Dorsolateral prefrontal cortex (tissue), 122 donors: ENCODE measurements at places on chromosomes 2 and 18. TPM values are rescaled to one million over a fixed set of nuclear protein-coding genes. Genes with fewer than 3 reads are reported as not detected.

Gene KIF1A
- total RNA-seq = 1,079 TPM

Gene GRP
- total RNA-seq = not detected

Gene PTPN18
- 59.3 TPM for total RNA-seq

Gene IL36G
- total RNA-seq = not detected

Gene CFAP65
- 1.7 TPM for total RNA-seq

Gene EVA1A
- not detected for total RNA-seq

Gene UPP2
- 5.4 TPM for total RNA-seq

Gene REG3A
- total RNA-seq = not detected
